ENCODE measurements at places on chromosomes 2 and 18.

DNA sequence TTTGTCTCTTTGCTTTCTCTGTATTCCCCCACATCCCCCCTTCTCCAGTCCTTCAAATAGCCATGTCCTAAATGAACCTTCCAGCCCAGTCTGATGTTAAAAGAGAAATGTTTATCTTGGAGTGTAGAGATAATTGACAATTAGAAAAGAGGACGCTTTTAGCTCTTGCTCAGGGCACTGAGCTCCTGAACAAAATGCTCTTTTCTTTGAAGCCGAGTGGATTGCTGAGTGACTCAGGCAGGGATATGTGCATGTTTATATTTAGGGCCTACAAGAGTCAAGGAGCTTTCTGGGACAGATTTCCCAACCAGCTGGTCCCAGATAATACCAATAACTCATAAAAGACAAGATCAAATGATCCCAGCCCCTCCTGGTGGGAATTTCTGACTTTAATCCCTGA, 88.0 kb upstream of the SETBP1 start:
- DNase-seq = no peak

GRCh38 chr2:152813351-152813750, 94.9 kb downstream of the ARL6IP6 start:
- DNase-seq = no peak

- no peak for DNase-seq
Measured at GRCh38 chr2:123906361-123906760, 118.7 kb upstream of the CNTNAP5 start.

- peak; percentile 74 for DNase-seq
Measured at GRCh38 chr2:238256594-238257104, 16.8 kb upstream of the HES6 start.

- DNase-seq = no peak
Measured at GRCh38 chr2:120857931-120858330, 122.3 kb downstream of the GLI2 start.

GRCh38 chr2:31203916-31204315, 13.4 kb downstream of the CAPN14 start:
- DNase-seq = no peak

DNA sequence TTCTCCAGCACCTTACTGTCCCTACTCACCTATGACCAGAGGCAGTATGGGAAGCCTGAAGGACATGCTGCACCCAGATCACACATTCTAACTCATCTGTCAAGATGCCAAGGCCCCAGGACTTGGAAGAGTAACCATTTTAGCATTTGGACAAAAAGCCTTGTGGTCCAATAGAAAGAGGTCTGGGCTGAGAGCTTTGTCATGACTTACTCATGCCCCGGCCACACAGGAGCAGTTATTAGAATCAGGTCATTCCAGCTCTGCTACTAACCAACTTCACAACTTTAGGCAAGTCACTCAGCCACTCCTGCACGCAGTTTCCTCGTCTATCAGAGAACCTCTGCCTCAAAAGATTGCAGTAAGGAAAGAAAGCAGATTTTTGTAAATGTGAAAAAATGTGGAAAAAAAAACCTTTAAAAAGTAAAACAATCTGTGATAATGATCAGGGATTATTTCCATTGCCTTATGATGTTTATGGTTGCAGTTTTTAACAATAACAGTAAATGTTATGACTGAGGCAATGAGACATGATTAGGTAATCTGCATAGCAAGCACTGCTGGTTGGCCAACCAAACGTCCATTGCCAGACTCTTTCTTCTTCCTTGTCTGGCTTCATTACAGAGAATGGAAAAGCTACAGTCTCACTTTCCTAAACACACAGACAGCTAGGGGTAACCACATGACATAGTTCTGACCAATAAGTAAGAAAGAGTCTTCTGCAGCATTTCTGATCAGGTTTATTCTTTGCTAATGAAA, 255.4 kb upstream of the CHAC2 start:
- DNase-seq = no peak

DNA sequence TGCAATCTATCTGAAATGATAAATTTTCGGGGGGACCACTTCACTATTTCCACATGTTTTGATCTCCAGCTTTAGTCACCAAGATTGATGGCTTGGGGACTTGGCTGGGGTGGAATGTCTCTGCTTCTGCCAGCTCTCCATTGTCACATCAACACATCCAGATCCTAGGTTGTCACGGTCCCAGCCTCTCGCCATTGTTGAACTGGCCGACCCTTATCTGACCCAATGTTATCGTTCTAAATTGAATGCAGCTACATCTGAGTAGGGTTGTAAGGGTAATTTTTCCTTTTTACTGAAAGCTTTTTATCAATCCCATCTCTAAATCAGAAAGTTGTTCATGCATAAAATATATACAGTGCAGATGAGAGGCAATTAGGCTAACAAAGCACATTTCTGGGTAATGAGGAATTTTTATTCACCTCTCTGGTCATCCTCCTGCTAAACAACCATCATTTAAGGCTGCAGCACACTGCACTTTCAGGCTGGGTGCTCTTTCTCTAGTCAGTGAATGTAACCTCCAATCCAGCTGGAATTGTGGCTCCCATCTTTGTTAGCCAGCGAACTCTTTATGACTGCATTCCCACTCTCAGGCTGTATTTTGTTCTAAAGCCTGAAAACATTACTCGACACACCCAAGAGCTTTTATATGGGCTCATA, 128.2 kb downstream of the COL4A4 start:
- no peak for DNase-seq

DNA sequence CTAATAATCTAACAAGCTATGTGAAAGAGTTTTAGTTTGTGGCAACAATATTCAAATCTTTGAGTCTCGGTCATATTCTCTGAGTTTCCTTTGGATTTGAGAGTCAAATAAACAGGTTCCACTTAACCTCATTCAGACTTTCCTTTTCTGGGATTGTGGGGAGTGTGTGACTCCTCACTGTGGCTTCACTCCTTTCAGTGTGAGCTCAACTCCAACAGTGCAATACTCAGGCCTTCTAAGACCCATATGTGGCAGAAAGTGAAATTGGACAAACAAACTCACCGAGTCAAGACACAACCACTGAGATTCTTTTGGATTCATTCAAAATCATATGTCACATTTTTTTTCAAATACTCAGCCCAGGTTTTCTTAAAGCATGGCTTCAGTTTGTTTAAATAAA, 25.4 kb downstream of the SLC9A4 start:
- DNase-seq = no peak

- DNase-seq = no peak
Measured at GRCh38 chr2:181025004-181025403, 44.6 kb downstream of the UBE2E3 start.

- no peak for DNase-seq
Measured at GRCh38 chr2:109266998-109267854, 138.2 kb downstream of the SH3RF3 start.

GRCh38 chr18:25077038-25077943, 274.7 kb downstream of the ZNF521 start:
- no peak for DNase-seq

GRCh38 chr2:162340822-162341221, 3.1 kb upstream of the GCA start:
- DNase-seq = no peak

- no peak for DNase-seq
Measured at GRCh38 chr2:70017962-70018361, 56.5 kb upstream of the ASPRV1 start.

GRCh38 chr2:17495590-17495989, 22.6 kb downstream of the RAD51AP2 start:
- no peak for DNase-seq

DNA sequence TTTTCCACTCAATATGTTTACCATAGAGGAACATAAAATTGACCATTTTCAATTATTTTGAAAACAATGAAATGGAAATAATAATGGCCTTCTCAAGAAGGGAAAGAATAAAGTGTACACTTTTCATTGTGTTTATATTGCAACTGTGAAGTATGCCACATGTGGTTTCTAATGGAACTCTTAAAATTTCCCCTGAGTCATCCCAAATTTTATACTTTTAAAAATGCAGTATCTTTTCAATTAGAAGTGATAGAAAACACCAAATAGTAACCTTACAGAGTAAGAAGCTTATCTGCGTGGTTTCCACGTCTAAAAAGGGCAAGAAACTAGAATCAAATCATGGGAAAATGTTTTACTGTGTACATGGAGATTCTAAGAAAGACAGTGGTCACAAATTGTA, 70.0 kb downstream of the SCG2 start:
- DNase-seq = no peak

GRCh38 chr2:164979113-164979512, 23.8 kb upstream of the SLC38A11 start:
- DNase-seq = no peak

DNA sequence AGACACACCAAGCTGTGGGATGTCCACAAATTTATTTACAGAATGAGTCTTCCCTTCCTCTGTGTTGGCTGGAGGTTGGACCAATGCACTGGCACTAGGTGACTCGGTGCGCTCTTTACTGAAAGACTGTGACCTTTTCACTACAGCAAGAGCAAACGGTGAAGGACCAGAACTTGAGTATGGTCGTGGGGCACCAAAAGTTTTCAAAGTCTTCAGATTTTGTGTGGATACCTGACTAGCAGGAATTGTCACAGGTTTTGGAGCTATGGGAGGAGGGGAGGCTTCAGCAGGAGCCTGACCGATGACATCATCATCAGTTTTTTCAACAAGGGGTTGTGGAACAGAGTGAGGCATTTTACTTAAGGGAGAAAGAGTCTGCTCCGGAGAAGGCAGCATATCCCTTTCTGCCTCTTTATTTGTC, 73.0 kb upstream of the GRB14 start:
- no peak for DNase-seq

GRCh38 chr18:45910405-45911023, 56.6 kb downstream of the EPG5 start:
- DNase-seq = peak; percentile 71

- DNase-seq = no peak
Measured at GRCh38 chr2:114468343-114468742, 25.9 kb downstream of the DPP10 start.

DNA sequence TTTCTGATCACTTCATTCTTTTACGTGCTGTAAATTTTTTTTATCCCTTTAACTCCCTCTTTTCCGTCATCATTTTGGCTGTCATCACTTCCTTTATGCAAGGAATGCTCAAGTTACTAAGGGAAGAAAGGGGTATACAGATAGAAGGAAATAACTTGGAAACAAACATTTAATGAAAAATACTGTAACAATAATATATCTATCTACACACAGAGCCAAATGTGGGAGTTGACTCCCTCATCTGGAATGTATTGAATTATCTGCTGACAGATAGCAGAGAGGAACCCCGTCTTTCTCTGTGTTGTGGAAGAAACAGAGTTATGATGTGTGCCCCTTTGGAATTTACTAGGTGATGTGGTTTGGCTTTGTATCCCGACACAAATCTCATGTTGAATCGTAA, 182.5 kb upstream of the NXPH2 start:
- no peak for DNase-seq

DNA sequence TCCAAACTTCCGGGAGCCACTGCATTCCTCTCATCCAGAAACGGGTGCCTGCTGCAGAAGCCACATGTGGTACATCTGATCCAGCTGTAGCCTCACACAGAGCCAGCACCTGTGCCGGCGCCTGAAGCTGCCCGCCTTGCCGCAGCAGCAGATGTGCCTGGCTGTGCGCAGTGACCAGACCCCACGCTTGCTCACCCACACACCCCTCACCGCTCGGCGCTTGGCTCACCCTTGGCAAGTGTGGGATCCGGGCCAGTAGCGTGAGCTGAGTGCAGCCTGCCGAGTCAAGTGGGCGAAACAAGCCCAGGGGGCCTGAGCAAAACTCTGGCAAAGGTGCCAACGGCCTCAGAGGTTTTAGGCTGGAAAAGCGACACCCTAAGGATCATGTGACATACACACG, 220.1 kb upstream of the TMEFF2 start:
- no peak for DNase-seq

- DNase-seq = no peak
Measured at GRCh38 chr18:70151614-70152013, 53.9 kb downstream of the RTTN start.

DNA sequence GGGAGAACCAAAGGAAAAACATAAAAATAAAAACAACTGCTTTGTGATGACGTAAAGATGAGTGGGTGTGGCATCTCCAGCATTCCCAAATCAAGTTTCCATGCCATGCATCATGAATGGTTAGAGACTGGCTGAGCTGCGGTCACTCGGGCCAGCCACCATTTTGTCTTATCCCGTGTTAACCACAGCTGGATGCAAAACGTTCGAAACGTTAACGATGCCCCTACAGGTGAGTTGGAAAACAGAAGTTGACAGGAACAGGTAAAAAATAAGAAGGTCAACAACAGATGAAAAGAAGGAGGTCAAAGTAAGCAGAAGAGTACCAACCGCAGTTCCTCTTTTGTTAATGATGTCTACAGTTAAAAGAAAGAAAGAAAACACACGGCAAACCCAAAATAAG, 411.1 kb downstream of the NRXN1 start:
- DNase-seq = no peak

GRCh38 chr2:147500819-147501395, 343.9 kb upstream of the ACVR2A start:
- DNase-seq = no peak
